CD4-positive, alpha-beta T cell treated with Interleukin-15 for 4 hours (primary cell): ENCODE measurements at places on chromosomes 12 and 14.

- DNase-seq: no peak
These were observed 5.0 kb upstream of the POP5 start for GRCh38 chr12:120586206-120586605.

GRCh38 chr12:81209012-81209411 lies 131.1 kb downstream of the ACSS3 start:
- DNase-seq: no peak

DNA sequence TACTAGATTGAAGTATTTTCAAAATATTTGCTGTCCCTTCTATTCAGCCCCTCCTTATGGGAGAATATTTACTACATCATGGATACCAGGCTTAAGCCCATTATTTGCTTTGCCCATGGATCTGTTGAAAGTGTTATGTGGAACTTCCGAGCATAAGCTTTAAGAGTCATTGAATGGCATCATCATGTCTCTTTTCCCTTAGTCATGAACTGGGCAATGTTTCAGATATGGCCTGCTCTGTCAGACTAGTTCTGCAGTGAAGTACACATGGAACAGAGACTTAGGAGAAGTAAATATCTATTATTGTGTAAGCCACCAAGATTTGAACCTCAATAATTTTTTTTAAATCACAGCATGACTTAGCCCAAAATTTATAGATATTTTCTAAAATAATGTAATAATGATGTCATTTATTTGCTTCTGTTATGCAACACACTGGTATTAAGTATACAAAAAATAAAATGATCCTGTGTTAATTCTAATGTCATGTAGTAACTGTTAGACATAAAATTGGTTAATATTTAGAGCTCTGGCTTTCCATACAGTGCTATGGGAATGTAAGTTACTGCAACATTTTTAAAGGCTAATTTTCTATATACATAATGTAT lies 1097.3 kb downstream of the SLC16A7 start:
- DNase-seq: no peak

DNA sequence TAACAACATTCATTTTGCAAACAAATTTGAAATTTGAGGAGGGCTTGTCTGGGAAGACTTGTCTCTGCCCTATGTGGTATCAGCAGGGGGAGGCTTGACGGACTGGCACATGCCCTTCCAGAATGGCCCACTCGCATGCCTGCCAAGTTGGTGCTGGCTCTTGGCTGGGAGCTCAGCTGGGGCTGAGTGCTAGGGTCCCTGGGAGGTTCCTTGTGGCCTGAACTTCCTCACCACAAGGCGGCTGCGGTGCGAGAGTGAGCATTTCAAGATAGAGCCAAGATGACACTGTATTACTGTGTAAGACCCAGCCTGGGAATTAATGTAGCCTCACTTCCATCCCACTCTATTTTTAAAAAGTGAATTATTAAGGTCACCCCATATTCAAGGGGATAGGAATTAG lies 271.6 kb upstream of the PLEKHG7 start:
- no peak for DNase-seq

DNA sequence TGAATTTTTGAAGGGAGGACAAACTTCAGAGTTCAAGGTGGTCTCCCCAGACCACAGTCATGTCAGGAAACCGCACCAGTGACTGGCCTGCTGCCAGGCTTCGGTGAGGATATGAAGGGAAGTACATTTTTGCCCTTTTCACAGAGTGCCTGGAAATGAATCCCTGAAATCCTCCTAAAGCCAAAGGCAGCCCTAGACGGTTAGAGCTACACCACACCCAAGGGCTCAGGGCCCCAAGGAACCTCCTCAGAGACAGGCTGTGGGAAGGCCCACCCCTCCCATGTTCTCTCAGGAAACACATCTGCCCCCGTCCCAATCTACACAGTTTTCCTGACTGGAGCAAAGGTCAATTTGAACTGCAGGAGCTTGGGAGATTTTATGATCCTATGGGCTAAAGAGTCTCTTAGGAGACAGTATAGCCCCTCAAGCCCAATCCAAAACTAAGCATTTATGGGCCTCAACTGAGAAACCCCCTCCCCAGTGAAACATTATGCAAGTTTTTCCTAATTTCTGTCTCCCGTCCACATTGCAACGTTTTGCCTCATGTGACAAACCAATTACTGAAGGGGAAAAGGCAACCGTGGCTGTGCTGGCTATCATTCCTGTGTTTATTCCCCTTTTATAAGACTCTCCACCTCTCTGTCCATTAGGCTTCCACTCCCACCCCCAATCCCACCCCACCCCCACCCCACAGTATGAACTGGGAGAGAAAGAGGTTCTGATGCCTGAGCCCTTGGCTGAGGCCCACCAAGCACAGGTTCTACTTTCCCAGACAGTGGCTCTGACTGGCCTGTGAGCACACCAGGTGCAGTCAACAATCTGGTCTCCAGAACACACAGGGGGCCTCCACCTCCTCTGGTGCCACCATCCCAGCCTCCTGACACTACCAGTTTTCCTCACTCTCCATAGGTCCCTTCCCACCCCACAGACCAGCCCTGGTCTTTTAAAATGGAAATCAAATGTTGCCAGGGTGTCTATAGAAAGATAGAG lies 9.6 kb upstream of the RNASE1 start:
- no peak for DNase-seq

GRCh38 chr14:74962046-74962445 lies 6.6 kb upstream of the PGF start:
- DNase-seq: no peak

- DNase-seq: no peak
These were observed 724.8 kb downstream of the C12orf50 start for GRCh38 chr12:87304406-87304805.

DNA sequence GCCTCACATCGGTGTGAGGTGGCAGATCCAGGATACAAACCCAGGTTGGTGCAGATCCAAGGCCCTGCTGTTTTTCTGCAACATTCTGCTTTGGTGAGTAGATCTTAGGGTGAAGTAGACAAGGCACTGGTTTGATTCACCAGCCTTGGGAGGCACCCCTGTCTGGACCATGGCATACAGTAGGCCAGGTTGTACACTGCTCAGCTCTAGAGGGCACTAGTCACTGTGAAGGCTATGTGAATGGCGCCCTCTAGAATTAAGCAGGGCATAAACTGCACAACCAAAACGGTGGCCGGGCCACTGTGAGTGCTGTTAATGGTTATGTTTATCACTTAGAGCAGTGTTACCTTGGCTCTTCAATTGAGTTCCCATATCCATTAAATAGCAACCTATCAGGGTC lies 280.6 kb upstream of the PWP1 start:
- peak; percentile 25 for DNase-seq

- DNase-seq: no peak
These were observed 2.1 kb upstream of the CMAS start for GRCh38 chr12:22043943-22044342.

- no peak for DNase-seq
These were observed 251.6 kb downstream of the NUAK1 start for GRCh38 chr12:105887131-105887530.

GRCh38 chr12:114018669-114019068 lies 52.5 kb upstream of the RBM19 start:
- DNase-seq: no peak

DNA sequence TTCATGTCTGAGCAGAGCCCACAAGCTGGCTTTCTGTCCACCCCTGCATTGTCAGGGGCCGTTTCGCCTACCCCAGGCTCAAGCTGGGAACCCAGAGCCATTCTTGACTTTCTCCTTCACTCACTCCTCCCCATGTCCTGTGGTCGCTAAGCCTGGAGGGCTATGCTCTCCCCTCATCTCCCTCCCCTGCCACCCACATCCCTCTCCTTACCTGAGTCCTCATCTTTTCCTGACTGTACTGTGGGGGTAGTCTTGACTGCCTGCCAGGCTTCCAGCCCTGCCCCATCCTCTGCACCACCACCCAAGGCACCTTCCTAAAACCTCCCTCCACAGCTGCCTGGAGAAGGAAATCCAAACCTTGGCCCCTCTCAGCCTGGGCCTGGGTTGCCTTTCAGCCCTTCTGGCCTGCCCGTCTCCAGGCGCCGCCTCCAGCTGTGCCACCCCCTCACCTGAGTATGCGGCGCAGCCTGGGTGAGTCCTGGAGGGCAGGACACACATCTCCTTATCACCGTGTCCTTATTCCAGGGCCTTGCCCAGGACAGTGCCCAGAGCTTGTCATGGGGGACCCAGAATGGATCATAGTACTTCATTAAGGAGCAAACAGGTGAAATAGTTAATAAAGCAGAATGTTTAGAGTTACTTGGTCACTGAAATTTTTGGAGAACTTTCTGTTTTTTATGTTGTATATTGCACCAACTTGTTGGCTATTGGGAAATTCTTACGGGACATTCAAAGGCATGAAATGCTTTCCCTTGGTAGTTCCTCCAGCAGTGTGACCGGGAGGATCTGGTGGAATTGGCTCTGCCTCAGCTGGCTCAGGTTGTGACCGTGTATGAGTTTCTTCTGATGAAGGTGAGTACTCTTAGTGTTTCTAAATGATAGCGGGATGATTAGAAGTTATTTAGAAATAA lies 14.5 kb downstream of the ZNF839 start:
- DNase-seq: no peak

DNA sequence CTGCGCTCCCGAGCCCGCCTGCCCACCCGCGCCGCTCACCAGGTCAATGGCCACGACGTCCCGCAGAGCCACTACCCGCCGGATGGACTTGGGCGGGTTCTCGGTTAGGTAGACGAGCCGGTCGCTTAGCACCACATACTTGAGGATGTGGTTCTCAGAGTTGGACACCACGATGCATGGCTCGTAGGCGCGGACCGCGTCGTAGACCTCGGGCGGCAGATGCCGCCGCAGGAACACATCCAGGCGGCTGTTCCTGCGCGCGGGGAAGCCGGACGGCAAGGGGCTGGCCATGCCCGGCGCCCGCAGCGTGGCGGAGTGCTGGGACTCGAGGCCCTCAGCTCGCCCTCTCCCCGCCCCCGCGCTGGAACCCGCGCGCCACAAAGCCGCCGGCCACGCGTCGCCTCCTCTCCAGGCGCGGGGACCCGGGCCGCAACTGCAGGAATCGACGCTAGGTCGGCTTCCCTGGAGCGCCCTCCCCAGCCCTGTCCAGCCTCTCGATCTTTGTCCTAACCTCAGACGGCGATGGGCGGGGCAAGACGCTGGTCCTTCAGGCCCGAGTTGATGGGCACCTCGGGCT lies at the start of gene C12orf56:
C12orf56 (minus strand) TSS at position 484 of the 577 bp plus-strand sequence; CDS start at position 291, 193 bp downstream.
- no peak for DNase-seq

GRCh38 chr14:61211476-61212255 lies 69.5 kb downstream of the TMEM30B start:
- no peak for DNase-seq

- no peak for DNase-seq
These were observed 148.4 kb downstream of the DPF3 start for GRCh38 chr14:72745546-72745945.

DNA sequence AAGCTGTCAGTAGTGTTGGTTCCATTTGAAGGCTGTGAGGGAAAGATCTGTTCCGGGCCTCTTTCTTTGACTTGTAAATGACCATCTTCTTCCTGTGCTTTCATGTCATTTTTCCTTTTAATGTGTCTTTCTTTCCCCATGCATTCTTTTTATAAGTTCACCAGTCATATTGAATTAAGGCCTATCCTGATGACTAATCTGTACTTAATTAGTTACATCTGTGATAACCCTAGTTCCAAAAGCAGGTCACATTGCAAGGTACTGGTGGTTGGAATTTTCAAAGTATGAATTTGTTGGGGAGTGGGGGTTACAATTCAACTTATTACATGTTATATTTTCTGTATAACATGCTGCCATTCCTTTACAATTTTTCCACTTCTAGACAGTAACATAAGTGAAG lies 1642.1 kb upstream of the FLRT2 start:
- no peak for DNase-seq

- DNase-seq: no peak
These were observed 261.6 kb downstream of the DACT1 start for GRCh38 chr14:58899317-58899713.

- no peak for DNase-seq
These were observed 41.6 kb downstream of the AKAP6 start for GRCh38 chr14:32370714-32371113.

- no peak for DNase-seq
These were observed 375.3 kb upstream of the KITLG start for GRCh38 chr12:88955531-88955930.

DNA sequence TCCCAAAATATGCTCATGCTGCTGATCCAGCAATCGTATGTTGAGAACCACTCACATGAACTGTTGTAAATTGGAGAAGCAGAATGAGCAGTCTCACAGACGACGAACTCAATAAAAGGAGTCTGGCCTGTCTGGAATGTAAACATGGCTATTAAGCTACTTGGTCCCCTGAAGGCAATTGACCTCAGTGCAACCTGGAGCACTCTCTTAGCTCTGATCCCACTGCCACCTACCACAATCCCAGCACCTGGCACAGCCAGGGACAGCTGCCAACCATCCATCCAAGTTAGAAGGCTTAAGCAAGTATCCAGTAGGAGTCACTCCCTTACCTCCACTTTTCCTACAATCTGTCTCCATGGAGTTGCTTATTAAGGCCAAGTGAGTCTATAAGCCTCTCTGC lies 406.9 kb upstream of the CLEC14A start:
- DNase-seq: no peak

DNA sequence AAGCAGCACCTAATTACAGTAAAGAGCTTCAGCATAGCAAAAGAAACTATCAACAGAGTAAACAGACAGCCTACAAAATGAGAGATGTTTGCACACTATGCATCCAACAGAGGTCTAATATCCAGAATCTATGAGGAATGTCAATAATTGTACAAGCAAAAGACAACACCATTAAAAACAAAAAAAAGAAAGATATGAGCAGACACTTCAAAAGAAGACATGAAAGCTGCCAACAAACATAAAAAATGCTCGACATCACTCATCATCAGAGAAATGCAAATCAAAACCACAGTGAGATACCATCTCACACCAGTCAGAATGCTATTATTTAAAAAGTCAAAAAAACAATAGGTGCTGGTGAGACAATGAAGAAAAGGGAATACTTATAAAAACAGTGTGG lies 273.1 kb downstream of the TMTC2 start:
- no peak for DNase-seq

DNA sequence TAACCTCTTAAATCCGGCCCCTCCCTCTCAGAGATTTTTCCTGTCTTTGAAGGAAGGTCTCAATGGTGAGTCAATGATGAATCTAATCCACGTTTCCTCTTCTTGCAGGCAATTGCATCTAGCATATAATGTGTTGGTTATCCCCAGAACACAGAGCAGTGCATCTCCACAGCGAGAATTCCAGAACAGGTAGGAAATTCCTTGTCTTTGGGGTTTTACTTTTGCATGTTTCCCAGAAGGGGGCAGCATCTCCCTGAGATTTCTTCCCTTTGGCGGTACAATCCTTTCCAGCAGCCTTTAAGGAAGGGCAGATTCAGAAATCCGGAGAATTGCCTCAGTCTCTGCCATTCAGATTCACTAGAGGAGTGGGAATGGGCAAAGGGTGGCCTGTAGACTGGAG lies 128.0 kb downstream of the KCNA5 start:
- DNase-seq: no peak

- DNase-seq: no peak
These were observed 856 bp upstream of the EIF4B start for GRCh38 chr12:53005215-53005985.

- no peak for DNase-seq
These were observed 109.4 kb upstream of the HIF1A start for GRCh38 chr14:61585598-61586543.

- DNase-seq: no peak
These were observed 65.6 kb upstream of the RPL10L start for GRCh38 chr14:46717211-46717610.

- no peak for DNase-seq
These were observed 27.9 kb upstream of the SPPL3 start for GRCh38 chr12:120932058-120932457.
